ENCODE measurements at places on chromosomes 4 and X.

DNA sequence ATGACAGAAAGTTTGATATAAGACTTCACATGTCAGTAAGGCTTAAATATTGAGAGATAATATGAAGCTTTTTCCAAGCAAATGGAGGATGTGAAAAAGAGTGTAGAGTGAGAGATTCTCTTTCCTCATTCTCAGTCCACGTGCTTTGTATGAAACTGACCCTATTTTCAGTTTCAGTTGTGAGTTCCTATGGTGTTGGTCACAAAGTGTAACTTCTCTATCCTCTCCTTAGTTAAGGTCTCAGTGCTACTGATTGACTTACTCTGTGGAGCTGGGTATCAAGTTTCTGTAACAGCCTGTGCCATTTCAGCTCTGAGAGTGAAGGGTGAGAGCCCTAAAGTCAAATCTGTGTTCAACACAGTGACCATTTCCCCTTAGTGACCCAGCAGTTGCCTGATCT, 277.2 kb downstream of the EPHA5 start:
- no peak for DNase-seq

- DNase-seq: no peak
Observed at GRCh38 chrX:1093121-1093520, 119.3 kb downstream of the CRLF2 start.

DNA sequence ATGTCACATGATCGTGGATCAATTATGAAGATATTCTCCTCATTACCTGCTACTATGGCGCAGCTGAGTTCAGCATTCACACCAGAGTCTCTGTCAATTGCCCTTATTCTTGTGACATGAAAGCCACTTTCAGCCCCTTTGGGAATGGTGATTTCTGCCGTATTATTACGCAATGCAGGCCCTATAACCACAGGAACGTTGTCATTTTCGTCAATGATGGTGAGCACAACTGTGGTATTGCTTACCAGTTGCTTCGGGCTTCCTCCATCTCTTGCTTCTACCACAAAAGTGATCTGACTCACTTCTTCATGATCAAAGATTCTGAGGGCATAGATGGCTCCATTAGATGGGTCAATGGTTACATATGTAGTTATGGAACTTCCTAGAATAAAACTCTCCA, 2.1 kb downstream of the PCDH18 start:
- no peak for DNase-seq

- DNase-seq: no peak
Observed at GRCh38 chr4:113832803-113833202, 71.3 kb upstream of the CAMK2D start.

DNA sequence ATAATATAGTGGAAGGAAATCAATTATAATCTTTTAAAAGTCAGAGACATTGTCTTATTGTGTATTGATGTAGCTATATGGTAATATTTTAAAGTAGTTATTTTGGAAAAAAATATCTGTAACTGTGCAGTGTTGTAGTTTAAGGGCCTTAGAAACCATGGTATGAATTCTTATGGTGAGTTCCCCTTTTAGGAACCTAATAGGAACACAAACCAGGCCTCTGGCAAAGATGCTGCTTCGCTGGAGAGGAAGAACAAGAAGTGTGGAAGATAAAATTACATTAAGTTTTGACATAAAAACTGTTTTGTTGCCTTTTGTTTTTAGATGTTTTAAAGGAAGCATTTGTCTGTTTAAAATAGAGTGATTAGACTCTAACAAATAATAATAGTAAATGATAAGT, 10.9 kb upstream of the TMPRSS11D start:
- no peak for DNase-seq

DNA sequence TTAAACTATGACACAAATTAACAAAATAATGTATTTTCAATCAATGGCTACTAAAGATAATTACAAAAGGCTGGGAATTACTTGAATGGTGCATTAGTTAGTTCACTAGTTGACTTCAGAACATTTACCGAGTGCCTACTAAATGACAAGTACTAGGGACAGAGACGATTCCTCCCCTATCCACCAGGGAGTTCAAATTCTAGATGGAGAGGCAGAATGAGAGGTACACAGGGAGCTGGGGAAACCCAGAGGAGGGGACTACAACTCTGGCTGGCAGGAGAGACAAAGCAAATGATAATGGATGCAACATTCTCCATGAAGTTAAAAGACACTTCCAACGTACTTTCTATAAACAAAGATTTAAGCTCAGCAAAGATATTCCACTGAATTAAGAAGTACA, 43.1 kb upstream of the MCF2 start:
- no peak for DNase-seq

DNA sequence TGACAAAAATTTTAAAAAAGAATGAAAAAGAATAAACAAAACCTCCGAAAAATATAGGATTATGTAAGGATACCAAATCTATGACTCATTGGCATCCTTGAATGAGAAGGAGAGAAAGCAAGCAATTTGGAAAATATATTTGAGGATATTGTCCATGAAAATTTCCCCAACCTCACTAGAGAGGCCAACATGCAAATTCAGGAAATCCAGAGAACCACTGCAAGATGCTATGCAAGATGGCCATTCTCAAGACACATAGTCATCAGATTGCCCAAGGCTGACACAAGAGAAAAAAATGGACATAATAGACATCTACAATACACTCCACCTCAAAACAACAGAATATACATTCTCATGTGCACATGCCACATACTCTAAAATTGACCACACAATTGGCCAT, 135.9 kb upstream of the SPANXB1 start:
- no peak for DNase-seq
